SIG-M5 (cell line): ENCODE measurements at places on chromosomes 3 and 15.

DNA sequence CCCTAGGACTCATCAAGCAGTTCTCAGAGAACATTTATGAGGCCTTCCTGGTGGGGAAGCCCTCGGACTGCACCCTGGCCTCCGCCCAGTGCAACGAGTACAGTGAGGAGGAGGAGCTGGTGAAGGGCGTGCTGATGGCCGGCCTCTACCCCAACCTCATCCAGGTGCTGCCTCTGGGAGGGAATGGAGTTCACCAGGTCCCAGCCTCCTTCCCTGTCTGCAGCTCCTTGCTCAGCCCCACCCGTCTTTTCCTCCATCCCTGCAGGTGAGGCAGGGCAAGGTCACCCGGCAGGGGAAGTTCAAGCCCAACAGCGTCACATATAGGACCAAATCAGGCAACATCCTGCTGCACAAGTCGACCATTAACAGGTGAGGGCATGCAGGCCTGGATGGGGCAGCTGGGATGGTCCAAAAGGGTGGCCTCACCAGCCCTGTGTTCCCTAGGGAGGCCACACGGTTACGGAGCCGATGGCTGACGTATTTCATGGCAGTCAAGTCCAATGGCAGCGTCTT, 46.3 kb downstream of the DHX30 start:
- no peak for DNase-seq

DNA sequence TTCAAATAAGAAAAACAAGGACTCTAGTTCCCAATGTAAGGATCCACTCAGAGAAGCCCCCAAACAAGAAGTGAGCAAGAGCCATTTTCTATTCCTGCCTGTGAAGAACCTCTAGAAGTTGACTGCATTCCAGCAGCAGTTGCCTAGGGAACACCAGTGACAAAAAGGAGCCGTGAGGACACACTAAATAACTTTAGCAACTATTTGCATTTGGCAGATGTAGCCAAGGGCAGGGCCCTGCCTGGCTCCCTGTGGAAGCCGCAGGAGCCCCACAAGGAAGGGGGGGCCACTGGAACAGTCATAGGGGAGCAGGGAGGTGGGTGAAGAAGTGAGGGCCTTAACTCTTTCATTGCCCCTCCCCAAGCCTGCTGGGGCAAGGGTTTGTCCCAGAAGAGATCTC, 470.2 kb upstream of the PROK2 start:
- no peak for DNase-seq

GRCh38 chr3:134239538-134239937, 11.1 kb downstream of the RYK start:
- DNase-seq = no peak

GRCh38 chr3:138103466-138103865, 11.9 kb downstream of the DZIP1L start:
- DNase-seq = no peak

GRCh38 chr15:31245756-31246155, 80.9 kb upstream of the KLF13 start:
- no peak for DNase-seq

DNA sequence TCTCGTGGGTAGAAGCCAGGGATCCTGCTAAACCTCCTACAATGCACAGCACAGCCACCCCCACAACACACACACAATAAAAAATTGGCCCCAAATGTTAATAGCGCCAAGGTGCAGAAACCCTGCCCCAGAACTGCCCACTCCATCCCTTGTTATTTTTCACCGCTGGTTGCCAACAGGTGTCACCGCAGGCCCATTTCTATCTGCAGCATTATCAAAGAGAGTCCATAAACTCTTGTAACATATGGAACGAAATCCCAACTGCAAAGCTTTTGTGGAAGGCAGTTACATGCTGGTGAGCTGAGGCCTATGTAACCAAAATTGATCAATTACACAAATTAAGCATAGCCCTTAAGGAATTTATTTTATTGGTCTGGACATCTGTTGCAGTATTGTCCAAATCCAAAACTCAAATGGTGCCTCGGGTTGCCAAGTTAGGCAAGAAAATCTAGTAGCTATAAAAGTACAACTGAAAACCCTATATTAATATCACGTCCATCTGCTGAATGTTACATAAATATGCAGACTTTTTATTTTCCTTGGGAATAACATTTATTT, 66.2 kb downstream of the SAMMSON start:
- no peak for DNase-seq

- no peak for DNase-seq
Observed at GRCh38 chr15:28881170-28881569, 4.6 kb upstream of the APBA2 start.

DNA sequence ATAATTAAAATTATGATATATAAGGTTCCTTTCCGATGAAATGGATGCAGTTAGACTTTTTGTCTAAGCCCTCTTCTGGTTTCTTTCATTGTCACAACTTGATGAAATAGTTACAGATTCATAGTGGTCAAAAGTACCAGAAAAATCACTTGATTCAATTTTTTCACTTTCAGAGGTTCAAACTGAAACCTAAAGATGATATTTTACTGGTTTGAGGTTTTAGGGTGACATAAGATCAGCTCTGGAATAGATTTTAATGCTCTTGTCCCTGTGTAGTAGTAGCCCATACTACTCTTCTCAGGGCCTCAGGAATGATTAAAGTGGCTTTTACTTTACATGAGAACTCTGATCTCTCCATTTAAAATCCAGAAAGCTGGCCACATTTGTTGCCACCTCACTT, 479.1 kb upstream of the ZNF717 start:
- DNase-seq = no peak

DNA sequence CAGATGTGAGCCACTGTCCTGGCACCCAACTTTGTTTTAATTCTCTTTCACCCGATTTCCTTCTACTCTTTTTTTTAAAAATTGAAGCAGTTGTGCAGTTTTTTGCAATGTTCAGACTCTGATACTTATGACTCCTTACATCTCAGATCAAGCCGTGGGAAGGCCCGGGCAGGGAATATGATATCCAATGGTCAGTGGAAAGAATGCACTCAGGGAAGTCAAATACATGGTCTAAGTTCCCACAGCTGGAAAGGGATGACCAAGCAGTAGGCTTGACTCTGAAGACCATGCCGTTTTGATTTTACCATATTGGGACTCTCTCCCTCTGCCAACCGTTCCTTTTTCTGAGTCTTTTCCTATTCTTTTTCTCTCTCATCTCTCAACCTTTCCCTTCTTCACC, 157.2 kb downstream of the RPLP1 start:
- no peak for DNase-seq

DNA sequence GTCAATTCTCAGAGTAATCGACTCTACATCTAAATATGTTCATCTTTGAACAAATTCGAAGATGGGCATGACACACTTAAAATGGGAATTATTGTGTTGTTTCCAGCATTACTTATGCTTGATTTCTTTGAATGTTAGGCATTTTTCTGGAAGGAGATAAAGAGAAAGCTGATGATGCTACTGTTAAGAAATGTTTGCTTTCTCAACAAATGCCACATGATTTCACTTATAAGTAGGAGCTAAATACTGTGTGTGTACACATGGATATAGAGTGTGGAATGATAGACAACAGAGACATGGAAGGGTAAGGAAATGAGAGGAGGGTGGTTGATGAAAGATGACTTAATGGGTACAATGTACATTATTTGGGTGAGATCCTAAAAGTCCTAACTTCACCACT, 400.9 kb downstream of the TBL1XR1 start:
- DNase-seq = no peak

GRCh38 chr3:132311841-132312240, 5.4 kb upstream of the ACP3 start:
- no peak for DNase-seq

DNA sequence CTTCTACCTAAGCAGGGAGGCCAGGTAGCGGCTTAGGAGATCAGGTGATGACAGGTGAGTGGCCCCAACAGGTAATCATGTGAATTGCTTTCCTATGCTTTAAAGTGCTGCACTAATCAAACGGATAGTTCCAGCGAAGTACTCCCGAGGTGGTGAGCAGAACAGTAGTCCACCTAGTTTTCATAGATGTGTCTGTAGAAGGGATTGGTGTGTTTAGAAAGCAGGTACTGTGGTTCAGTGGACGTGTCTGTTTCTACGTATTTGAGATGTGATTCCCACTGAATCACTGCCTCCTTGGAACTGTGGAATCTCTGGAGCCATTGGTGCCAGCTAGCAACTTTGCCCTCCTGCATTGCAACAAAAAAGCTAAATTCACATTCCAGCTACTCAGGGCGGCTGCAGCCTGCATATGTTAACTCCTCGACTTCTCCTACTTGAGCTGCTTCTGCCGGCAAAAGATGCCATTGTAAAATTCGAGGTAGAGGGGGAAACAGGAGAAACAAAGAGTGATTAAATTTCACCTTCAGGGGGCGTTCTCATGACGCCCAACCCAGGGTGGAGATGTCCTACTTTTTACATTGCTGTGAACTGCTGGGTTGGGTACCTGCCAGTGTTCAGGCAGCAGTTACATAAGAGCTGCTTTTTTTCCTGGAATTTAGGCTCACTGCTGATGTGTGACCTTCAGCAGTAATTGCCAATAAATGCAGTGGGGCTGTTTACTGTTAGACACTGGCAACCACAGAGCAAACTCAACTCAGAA, 227.3 kb downstream of the ITPR1 start:
- no peak for DNase-seq
